ENCODE measurements at places on chromosomes 12 and 14. TPM values are rescaled to one million over a fixed set of nuclear protein-coding genes. Genes with fewer than 3 reads are reported as not detected.

SERPINA1 gene
- total RNA-seq = 10.6 TPM

CLEC1B gene
- not detected for total RNA-seq

DBX2 gene
- not detected for total RNA-seq

SMOC1 gene
- 15.8 TPM for total RNA-seq

SYNJ2BP gene
- total RNA-seq = 10.9 TPM

AKAP5 gene
- 0.72 TPM for total RNA-seq

SLC10A1 gene
- not detected for total RNA-seq

PARP11 gene
- total RNA-seq = 1.2 TPM

KLRC2 gene
- total RNA-seq = not detected

KLHL33 gene
- not detected for total RNA-seq

LGMN gene
- 40.5 TPM for total RNA-seq

SAMD15 gene
- 0.72 TPM for total RNA-seq

BDKRB2 gene
- 0.64 TPM for total RNA-seq

SERPINA12 gene
- total RNA-seq = not detected

SLC38A4 gene
- 1.1 TPM for total RNA-seq

PPP1R36 gene
- total RNA-seq = 0.85 TPM

GALNT8 gene
- not detected for total RNA-seq

ANO2 gene
- total RNA-seq = not detected

TAS2R46 gene
- 0.85 TPM for total RNA-seq

PIK3C2G gene
- under 0.01 TPM for total RNA-seq

FOXG1 gene
- not detected for total RNA-seq

GPR162 gene
- total RNA-seq = 0.72 TPM

ATP2A2 gene
- 141 TPM for total RNA-seq

MAGOHB gene
- 6.6 TPM for total RNA-seq

NAV3 gene
- 5.8 TPM for total RNA-seq

LRP1-AS gene
- total RNA-seq = not detected

IGF1 gene
- total RNA-seq = not detected

GNPTAB gene
- 20.0 TPM for total RNA-seq

BMP4 gene
- 0.48 TPM for total RNA-seq

POTEM gene
- not detected for total RNA-seq

ASIC1 gene
- total RNA-seq = 1.1 TPM
